ENCODE measurements at places on chromosomes 11 and 22.

- H3K36me3 ChIP-seq = peaks cover 8% of the 10 kb centered on the region
- H3K4me1 ChIP-seq = peaks cover 35% of the 10 kb centered on the region
- DNase-seq = no peak
- peaks cover 24% of the 10 kb centered on the region for H3K27me3 ChIP-seq
- peak overlapping the region; percentile 55 for H3K27ac ChIP-seq
Observed at GRCh38 chr22:23840026-23840425, 1.2 kb upstream of the DERL3 start.

DNA sequence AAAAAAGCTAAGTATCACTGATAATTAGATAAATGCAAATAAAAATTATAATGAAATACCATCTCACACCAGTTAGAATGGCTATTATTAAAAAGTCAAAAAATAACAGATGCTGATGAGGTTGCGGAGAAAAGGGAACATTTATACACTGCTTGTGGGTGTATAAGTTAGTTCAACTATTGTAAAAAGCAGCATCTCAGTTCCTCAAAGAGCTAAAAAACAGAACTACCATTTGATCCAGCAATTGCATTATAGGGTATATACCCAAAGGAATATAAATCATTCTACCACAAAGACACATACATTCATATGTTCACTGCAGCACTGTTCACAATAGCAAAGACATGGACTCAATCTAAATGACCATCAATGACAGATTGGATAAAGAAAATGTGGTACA is 120.3 kb upstream of the ZBED5 start:
- H3K27ac ChIP-seq = no peak overlapping the region
- peaks cover 8% of the 10 kb centered on the region for H3K4me1 ChIP-seq
- no peaks in the 10 kb centered on the region for H3K36me3 ChIP-seq
- H3K27me3 ChIP-seq = peaks cover 9% of the 10 kb centered on the region
- no peak overlapping the region for H3K4me3 ChIP-seq

- peak overlapping the region; percentile 37 for H3K27ac ChIP-seq
- H3K4me3 ChIP-seq = no peak overlapping the region
- no peaks in the 10 kb centered on the region for H3K4me1 ChIP-seq
Observed at GRCh38 chr22:48753752-48754517, 1073.7 kb downstream of the BRD1 start.

DNA sequence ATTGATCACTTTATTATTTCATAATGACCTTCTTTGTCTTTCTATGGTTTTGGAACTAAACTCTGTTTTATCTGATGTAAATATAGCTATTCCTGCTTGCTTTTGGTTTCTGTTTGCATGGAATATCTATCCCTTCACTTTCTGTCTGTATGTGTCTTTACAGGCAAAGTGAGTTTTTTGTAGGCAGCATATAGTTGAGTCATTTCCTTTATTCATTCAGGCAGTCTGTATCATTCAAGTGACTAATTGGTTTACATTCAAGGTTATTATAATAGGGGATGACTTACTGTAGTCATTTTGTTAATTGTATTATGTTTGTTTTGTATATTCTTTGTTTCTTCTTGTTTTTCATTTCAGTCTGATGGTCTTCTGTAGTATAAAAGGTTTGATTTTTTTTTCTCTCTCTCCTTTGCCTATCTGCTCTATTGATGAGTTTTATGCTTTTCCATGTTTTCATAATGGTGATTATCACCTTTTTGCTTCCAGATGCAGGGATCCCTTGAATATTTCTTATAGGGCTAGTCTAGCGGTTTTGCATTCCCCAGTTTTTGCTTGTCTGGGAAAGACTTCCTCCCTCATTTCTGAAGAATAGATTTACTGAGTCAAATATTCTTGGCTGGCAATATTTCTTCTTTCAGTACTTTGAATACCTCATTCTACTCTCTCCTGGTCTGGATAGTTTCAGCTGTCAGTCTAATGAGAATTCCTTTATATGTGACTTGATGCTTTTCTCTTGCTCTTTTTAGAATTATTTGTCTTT is 50.4 kb downstream of the GDPD4 start:
- no peak overlapping the region for H3K4me3 ChIP-seq
- no peaks in the 10 kb centered on the region for H3K4me1 ChIP-seq
- no peaks in the 10 kb centered on the region for H3K36me3 ChIP-seq
- H3K27me3 ChIP-seq = no peaks in the 10 kb centered on the region
- H3K27ac ChIP-seq = no peak overlapping the region

DNA sequence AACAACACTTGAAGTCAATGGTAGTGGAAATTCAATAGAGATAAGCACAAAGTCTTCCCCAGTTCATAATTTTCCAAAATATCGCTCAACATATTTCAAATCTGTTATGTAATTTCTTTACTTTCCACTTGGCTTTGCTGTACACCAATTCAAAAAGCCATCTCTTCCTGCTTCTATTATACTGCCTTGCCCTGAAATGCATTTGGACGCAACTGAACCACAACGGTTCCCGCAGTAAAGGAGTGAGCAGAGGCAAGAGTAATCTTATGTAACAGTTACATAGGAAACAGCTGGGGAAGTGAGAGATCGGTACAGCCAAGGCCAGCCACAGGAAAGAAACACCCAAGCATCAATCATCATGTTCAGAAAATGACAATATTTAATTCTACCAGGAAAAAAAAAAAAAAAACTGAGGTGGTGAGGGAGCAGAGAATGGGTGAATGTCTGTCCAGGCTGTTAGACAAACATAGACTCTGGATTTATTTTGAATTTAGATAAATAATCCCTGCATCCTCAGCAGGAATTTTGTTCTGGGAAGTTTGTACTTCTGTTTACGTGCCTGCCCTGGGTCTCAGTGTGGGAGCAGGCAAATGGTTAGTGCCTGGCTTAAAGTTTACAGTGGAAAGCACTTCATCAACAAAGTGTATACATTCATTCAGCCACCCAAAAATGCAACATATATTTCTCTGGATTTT is 392.2 kb downstream of the ETS1 start:
- H3K4me3 ChIP-seq = no peak overlapping the region
- H3K36me3 ChIP-seq = no peaks in the 10 kb centered on the region
- H3K4me1 ChIP-seq = peaks cover 6% of the 10 kb centered on the region
- H3K27me3 ChIP-seq = no peaks in the 10 kb centered on the region
- no peak overlapping the region for H3K27ac ChIP-seq

- H3K27me3 ChIP-seq = peaks cover 17% of the 10 kb centered on the region
- H3K4me1 ChIP-seq = no peaks in the 10 kb centered on the region
Observed at GRCh38 chr11:45717526-45717925, 52.1 kb upstream of the CHST1 start.

DNA sequence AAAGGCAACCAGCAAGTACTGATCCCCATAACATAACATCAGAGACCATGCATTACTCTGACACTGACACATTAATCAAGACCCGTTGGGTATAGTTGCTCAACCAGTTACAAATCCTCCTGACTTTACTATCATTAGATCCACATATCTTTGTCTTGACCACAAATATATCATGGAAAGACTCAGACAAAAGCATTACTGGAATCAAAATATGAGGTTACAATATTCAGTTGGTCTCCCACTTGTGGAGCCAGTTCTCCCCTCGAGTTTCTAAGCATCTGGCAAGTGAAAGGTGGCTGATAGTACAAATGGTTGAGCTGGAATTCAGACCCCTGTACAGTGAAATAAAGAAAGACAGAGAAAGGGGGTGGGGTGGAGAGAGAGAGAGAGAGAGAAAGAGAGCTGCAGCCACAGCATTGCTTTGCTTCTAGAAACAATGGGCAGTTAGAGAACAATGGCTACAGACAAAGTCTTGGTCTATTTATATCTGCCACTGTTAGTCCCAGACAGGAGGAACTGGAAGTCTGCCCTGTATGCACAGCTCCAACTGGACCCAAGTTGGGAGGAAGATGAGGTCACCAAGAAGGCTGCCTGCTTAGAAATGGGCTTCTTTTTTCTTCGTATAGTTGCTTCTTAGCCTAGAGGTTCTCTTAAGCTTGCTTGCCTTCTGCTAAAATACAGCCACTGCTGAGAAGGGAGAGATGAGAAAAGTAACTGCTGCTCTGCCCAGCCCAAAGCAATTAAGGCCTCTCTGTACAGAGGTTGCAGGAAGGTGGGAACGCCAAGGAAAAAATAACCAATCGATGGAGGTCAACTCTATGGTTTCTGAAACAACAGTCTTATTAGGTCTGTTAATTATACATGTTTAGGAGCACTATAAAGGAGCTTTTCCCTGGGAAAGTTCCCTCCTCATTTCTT is 85.5 kb downstream of the ETS1 start:
- H3K36me3 ChIP-seq = peaks cover 12% of the 10 kb centered on the region
- H3K4me1 ChIP-seq = peaks cover 65% of the 10 kb centered on the region
- peaks cover 4% of the 10 kb centered on the region for H3K27me3 ChIP-seq
- peak overlapping the region; percentile 38 for H3K4me3 ChIP-seq

DNA sequence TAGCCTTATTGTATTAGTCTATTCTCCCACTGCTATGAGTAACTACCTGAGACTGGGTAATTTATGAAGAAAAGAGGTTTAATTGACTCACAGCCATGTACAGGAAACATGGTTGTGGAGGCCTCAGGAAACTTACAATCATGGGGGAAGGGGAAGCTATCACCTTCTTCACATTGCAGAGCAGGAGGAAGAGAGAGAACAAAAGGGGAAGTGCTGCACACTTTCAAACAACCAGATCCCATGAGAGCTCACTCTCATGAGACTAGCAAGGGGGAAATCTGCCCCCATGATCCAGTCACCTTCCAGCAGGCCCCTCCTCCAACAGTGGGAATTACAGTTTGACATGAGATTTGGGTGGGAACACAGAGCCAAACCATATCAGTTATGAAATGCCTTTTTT is 179.4 kb downstream of the ARHGAP42 start:
- peaks cover 3% of the 10 kb centered on the region for H3K36me3 ChIP-seq
- H3K27me3 ChIP-seq = no peaks in the 10 kb centered on the region
- DNase-seq = no peak
- no peak overlapping the region for H3K4me3 ChIP-seq
- no peak overlapping the region for H3K27ac ChIP-seq

- peak overlapping the region; percentile 83 for H3K4me3 ChIP-seq
- H3K27me3 ChIP-seq = no peaks in the 10 kb centered on the region
- H3K27ac ChIP-seq = peak overlapping the region; percentile 94
- no peak for DNase-seq
- peaks cover 60% of the 10 kb centered on the region for H3K4me1 ChIP-seq
Observed at GRCh38 chr22:29030016-29030617, 31.5 kb downstream of the C22orf31 start.

- no peaks in the 10 kb centered on the region for H3K27me3 ChIP-seq
- H3K4me1 ChIP-seq = peaks cover 36% of the 10 kb centered on the region
- no peak overlapping the region for H3K27ac ChIP-seq
- H3K36me3 ChIP-seq = no peaks in the 10 kb centered on the region
Observed at GRCh38 chr22:45499746-45500145, 2.9 kb upstream of the FBLN1 start.

DNA sequence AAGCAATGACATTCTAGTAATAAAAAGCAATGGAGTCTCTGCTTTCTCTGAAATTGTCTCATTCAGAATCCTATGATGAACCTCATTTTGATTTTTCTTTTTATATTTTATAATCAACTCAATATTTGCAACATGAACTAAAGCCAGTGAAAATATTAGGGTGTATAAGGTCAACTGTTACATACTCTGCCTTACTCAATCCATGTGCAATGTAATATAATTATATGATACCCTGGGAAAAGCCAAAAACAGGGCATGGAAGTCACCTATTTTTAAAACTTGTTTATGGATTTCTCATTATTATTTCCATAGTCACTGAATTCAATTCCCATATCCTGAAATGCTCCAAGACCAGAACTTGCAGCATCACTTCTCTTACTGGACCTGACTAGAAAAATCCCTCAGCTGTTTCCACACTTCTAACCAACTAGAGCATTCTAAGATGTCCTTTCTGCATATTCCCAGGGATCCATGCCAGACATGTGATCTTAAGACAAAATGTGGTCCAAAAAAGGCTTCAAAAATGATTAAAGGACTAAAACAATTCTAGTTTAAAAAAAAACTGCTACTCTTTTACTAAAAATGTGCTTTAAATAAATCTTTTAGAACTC is 97.3 kb downstream of the GUCY1A2 start:
- no peak for DNase-seq
- H3K4me1 ChIP-seq = no peaks in the 10 kb centered on the region
- H3K4me3 ChIP-seq = no peak overlapping the region
- H3K36me3 ChIP-seq = no peaks in the 10 kb centered on the region
- no peaks in the 10 kb centered on the region for H3K27me3 ChIP-seq

DNA sequence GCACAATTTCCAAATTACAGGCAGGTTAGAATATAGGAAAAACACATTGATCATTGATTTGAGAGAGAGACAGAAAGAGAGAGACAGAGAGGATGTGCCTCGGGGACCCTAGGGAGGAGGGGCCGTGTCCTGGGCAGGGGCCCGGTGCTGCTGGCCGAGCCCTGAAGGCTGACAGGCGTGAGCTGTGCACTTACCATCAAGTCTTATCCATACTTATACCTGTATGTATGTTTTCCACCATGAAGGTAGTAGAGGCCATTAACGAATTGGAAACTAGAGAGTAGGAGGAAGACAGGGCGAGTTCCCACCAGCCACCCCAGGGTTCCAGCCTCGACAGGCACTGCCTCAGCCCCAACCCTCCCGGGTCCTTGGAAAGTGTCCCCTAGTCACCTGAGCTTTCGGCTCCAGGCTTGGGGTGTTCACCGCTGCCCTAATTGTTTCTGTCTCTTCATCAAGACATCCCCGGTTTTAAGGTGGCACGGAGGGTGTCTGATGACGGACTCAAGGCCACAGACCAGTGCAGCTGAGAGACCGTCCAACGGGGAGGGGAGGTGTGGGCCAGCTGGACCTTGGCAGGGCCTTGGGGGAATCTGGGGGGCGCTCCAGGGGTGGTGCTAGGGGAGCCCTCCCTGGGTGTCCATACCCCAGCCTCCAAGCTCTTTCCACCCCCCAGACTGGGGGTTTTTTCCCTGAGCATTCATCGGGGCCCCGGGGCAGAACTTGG is 431.3 kb downstream of the TBC1D22A start:
- H3K27me3 ChIP-seq = no peaks in the 10 kb centered on the region
- peaks cover 4% of the 10 kb centered on the region for H3K36me3 ChIP-seq
- H3K27ac ChIP-seq = no peak overlapping the region
- H3K4me1 ChIP-seq = no peaks in the 10 kb centered on the region
- DNase-seq = no peak

DNA sequence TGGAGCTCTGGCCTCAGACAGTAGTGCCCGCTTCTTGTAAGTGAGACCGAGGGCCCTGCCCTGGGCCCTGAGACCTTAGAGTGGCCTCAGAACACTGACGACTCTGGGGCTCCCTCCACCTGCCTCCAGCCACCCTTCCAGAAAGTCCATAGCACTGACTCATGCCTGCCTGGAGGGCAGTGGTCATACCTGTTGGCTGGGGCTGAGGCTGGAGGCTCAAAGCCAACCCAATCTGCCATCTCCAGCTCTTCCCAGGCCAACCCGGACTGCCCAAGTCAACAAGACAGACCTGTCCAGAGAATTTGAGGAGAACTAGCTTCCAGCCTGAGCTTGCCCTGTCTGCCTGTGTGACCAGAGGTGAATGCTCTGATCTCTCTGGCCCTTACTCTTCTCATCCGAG is 66.9 kb upstream of the TTLL12 start:
- H3K4me1 ChIP-seq = peaks cover 23% of the 10 kb centered on the region
- peaks cover 5% of the 10 kb centered on the region for H3K36me3 ChIP-seq
- H3K4me3 ChIP-seq = no peak overlapping the region
- H3K27ac ChIP-seq = no peak overlapping the region
- no peak for DNase-seq

Data from type B pancreatic cell (in vitro differentiated cells).